ENCODE measurements at places on chromosomes 12 and 14.

- DNase-seq, result no peak
Observed at GRCh38 chr12:24463375-24463774, 485.5 kb downstream of the BCAT1 start.

DNA sequence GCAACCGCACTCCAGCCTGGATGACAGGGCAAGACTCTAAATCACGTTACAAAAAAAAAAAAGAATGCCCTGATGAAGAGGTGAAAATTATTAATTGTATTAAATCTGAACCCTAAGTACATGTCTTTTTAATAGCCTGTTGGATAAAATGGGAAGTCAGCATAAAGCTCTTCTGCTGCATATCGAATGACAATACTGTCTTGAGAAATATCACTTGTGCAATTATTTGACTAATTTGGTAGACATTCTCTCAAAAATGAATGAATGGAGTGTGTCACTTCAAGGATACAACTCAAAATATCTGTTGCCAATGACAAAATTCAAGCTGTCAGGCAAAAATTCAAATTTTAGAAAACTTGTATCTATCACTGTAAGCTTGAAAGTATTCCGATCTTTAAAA lies 38.9 kb downstream of the DNAI7 start:
- DNase-seq, result no peak

DNA sequence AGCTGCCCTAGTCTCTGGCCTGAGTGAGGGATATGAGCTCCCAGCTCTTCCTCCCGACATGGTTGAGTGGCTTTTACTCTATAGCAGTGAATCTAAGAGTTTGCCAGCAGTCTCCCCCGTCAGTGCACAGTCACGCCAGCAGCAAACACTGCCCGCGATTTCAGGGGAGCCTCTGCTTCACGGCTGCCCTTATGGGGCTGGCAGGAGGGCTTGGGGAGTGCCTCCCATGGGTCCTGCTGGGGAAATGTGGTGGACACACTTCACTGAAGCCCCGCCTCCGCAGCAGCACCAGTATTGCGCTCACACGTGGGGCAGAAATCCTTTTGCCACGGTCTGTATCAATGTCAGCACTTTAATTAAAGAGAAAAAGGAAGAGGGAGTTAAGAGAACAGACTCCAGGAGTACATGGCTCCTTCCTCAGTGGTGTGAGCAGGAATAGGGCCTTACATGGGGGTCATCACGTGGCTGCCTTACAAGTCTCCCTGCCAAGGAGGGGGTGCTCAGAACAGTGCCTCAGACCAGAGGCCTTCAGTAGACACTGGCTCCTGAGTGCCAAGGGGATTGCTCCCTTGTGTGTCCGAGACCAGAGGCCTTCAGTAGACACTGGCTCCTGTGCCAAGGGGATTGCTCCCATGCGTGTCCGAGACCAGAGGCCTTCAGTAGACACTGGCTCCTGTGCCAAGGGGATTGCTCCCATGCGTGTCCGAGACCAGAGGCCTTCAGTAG lies 55.7 kb downstream of the SFSWAP start:
- no peak for DNase-seq

DNA sequence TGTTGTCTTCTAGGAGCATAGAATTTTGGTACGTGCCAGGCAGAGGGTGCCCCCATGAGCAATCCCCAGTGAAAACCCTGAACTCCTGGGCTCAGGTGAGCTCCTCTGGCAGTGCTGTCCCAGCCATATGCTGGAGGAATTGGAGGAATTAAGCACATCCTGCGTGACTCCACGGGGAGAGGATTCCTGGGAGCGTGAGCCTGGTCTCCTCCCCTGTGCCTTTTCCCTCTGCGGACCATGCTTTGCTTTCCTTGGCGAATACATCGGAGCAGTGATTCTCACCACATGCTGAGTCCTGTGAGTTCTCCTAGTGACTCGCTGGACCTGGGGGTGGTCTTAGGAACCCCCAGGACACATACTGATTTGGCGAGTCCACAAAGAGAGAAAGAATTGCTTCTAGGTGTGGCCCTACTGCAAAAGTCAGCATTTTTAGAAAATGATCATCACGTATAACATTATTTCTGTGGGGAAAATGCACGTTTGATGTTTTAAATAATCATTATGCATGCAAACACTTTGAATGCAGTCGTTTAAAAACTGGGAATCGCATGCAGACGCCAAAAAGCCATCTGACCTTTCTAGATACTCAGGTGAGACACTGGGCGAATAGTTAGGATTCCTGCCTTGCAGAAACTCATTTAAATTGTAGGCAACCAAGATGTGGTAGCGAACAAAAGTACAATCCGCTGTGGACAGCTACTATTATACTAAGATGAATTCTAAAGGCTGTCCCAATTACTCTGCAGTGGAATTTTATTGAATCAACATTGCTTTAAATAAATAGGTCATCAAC lies 370.9 kb downstream of the TMEM132D start:
- DNase-seq, result no peak

DNA sequence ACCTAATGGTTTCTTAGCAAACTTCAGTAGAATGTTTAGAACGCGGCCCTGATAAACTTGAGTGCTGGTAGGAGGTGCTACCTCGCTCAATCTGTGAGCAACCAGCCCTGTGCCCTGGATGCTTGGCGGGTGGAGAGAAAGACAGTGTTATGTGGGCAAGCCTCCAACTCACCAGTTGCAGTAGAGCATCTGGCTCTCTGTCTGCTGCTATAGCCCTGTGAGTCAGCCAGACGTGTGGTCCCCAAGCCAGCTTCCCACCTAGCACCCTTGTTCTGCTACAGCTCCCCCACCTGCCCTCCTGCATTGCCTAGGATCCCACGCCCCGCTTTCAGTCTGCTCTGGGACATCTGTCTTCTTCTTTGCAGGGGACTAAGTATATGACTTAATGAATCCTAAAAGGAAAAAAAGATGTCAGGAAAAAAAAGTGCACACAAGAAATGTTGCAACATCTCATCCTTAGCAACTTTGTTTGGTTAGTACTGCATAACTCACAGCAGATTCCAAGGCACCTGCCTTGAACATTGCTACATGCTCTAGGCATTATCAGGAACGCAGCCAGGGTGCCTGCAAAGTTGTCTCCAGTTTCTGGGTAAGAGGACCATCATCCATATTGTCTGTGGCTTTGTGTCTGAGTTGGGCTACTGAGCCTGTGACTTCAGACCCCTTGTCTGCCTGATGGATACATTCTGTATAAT lies 13.6 kb downstream of the SNRNP35 start:
- no peak for DNase-seq

GRCh38 chr12:96770219-96771102 lies 136.6 kb upstream of the NEDD1 start:
- no peak for DNase-seq

DNA sequence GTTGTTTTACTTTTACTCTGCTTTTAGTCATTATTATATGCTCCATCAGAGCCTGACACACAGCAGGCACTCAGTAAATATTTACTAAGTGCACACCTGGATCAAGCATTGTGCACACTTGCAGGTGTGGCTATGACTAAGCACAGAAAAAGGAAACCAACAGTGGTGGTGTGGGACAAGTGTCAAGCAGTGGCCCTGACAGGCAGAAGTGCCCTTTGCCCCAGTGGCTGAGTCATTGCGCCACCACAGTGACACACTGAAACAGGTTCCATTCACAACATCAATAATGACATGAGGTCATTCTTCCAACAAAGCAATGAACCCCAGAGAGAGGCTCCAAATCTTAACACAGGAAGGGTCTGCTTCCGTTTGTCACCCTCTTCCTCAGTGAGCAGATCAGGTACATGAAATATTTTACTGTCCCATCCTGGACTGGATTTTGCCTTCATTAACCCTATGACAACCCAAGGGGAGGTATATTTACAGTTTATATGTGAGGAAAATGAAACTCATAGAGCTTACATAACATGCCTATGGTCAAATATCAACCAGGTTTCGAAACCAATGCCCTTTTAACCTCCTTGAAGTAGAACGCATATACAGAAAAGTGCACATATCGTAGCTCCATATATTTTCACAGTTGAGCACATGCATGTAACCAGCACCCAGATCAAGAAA lies 82.6 kb upstream of the GTF2A1 start:
- peak; percentile 6 for DNase-seq

DNA sequence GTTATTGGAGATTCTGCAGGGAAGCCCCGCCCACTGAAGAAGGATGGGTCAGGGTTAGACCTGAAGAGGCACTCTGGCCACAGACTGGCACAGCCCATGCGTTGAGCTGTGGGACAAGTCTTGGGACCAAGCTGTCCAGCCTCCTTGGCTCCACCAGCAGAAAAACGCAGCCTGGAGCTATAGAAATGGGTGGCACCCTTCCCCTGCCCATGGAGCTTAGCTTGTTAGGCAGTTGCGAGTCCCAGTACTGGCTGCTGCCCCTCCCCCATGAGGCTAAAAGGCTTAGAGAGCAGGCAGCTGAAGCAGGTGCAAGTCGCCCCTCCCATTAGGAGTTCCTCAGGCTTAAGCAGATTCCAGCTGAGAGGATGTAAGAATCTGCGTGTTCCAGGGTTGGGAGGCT lies 1124.0 kb upstream of the TMEM132C start:
- DNase-seq, result no peak

DNA sequence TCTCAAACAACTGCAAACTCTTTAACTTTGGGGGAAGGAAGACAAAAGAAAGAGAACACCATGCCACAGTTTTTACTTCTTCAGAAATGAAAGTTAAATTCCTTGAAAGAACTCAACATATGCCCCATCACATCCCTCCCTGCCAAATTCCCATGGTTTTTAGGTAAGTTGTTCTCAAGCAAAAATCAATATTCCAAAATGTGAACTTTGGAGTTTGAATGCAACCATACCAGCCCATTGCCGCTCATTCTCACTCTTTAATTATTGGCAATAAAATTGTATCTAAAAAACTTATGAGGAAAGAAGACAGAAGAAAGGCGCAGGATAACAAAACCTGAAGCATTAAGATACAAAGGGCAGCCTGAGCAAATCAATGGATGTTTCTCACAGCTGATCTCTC lies 31.8 kb upstream of the CEP83 start:
- DNase-seq, result no peak

DNA sequence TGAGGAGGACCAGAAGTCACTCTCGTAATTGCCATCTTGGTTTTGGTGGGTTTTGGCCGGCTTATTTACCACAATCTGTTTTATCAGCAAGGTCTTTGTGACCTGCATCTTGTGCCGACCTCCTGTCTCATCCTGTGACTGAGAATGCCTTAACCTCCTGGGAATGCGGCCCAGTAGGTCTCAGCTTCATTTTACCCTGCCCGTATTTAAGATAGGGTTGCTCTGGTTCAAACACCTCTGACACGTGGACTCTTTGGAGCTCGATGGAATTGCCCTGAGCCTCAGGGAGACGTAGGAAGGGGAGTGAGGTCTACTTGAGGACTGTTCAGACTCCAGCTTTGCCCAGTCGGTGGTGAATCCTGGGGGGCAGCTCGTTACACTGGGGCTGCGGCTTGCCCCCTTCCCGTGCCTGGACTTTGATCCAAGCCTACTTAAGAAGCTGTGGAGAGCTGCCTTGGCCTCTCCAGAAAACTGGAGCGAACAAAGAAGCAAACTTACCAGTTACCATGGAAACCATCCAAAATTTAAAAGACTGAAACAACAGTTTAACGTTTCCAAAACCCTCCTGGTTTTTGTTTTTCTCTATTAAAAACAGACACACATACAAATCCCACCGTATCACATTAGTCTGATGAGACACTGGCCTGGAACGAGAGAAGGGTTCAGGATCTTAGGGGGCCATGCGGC lies 28.0 kb downstream of the CALM1 start:
- DNase-seq, result no peak

DNA sequence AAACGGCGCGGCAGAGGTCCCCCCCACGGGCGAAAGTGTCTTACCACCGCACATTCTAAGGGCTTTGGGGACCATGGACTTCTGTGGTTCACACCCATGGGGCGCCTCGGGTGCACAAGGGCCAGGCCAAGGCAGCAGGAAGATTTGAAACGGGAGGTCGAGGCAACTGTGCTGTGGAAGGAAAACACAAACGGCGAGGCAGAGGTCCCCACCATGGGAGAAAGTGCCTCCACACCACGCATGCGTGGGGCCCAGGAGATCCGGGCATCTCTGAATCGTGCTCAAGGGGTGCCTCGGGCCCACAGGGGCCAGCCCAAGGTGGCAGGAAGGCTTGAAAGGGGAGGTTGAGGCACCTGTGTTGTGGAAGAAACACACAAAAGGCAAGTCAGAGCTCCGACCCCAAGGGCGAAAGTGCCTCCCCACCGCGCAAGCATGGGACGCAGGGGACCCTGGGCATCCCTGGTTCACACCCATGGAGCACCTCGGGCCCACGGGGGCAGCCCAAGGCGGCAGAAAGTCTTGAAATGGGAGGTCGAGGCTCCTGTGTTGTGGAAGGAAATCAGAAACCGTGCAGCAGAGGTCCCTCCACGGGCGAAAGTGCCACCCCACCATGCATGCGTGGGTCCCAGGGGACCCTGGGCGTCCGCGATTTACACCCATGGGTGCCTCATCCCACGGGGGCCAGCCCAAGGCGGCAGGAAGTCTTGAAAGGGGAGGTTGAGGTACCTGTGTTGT lies 371.0 kb downstream of the ALG10 start:
- DNase-seq, result no peak

GRCh38 chr12:67772267-67773169 lies 124.0 kb downstream of the DYRK2 start:
- DNase-seq, result no peak

DNA sequence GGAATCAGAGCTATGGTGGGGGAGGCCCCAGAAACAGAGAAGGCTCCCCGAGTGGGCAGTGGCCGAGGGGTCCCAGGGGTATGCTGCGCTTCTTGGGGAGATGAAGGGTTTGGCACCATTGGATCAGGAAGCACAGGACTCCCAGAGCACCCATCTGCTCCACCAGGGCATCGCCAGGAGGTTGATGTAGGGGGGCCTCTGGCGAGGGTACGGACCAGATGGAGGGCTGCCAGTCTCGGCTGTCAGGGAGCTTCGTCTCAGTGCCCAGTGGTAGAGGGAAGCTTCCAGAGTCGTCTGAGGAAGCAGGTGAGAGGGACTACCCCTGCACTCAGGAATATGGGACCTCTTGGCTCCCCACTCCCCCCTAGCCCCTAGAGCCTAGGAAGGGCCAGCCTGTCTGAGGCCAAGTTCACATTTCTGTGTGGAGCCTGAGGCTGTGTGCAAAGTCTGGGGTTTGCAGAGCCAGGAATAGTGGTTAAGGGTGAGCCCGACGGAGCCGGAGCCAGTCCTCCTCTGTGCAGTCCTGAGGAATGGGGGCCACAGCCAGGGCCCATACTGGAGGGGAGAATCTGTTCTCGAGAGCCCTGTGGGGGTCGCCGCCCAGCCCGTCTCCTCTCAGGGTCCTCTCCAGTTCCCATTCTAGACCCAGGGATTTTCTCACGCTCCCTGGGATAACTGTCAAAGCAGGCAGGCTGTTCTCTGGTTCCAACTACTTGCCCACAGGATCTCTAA lies 10.2 kb downstream of the SLC48A1 start:
- DNase-seq, result no peak
